ENCODE measurements at places on chromosomes 4 and X. TPM values are rescaled to one million over a fixed set of nuclear protein-coding genes. Genes with fewer than 3 reads are reported as not detected.

DNA sequence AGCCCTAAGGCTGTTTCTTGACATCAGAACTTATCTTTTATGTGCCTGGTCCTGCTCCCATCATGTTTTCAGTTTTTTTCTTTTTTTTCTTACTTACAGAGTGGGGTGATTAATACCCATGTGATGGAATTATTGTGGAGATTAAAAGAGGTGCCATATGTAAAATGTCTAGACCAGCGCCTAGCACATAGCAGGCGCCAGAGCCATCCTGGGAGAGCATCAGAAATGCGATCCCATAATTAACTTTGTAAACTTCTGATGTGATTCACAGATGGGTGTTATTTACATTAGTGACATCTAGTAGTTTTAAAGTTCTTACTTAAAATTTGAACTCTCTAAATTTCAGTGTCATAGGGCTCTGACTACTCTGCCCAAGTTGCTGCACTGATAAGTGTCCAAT is 66.2 kb upstream of the PGRMC2 start:
- DNase-seq, result no peak

The TMEM154 gene
- total RNA-seq, result 1.3 TPM

The TFDP3 gene
- not detected for total RNA-seq

GRCh38 chr4:69860521-69861298 is 765 bp upstream of the SULT1E1 start:
- DNase-seq, result no peak

DNA sequence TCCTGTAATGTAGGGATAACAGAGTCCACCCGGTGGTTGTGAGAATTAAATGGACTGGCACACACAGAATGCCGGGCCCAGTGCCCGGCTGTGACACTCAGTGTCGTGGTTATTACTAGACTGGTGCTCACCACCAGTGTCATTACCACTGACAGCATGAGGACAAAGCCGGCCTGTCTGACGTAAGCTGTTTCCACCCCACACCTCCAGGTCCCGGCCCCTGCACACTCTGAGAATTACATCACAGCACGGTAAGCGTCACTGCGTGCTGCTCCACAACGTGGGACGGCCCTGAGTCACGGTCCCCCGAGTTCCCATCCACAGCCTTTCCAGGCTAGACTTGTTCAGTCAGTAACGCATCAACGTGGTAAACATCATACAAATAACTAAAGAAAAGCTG is 22.9 kb downstream of the FAT1 start:
- no peak for DNase-seq

The UGT2B7 gene
- total RNA-seq, result 0.33 TPM

DNA sequence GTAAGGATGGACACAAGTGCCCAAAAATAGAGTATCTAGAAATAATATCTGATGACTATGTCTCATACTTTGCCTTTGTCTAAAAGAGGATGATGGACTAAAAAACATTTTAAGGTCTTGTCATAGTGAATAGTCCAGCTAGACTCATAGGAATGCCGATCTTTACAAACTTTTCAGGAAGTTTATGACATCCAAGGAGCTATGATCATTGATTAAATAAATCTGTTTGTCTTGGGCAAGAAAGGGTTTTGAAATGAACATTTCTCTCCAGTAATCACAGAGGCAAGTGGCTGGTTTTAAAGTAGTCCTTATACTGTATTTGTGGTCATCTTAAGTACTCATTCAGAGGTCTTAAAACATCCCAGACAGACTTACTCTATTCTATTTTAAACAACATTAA is 109.8 kb downstream of the MAPK10 start:
- no peak for DNase-seq

The P2RY10 gene
- total RNA-seq, result 0.80 TPM

The MXRA5 gene
- total RNA-seq, result 2.9 TPM

The DGKK gene
- not detected for total RNA-seq

DNA sequence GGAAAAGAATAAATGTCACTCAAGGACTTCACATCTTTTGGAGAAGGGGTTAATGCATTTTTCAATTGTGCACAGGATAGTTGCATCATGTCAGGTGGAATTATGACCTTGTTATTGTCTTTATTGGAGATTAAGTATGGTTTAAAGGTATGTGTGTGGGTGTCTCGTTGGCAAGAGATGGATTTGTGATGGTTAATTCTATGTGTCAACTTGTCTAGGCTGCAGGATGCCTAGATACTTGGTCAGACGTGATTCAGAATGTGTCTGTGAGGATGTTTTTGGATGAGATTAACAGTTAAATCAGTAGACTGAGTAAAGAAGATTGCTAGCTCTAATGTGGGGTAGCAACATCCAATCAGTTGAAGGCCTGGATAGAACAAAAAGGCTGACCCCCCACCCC is 42.2 kb upstream of the HSD17B10 start:
- no peak for DNase-seq

GRCh38 chr4:183141997-183142396 is 42.9 kb downstream of the WWC2 start:
- no peak for DNase-seq

GRCh38 chr4:123739806-123740205 is 343.2 kb downstream of the SPRY1 start:
- DNase-seq, result no peak

DNA sequence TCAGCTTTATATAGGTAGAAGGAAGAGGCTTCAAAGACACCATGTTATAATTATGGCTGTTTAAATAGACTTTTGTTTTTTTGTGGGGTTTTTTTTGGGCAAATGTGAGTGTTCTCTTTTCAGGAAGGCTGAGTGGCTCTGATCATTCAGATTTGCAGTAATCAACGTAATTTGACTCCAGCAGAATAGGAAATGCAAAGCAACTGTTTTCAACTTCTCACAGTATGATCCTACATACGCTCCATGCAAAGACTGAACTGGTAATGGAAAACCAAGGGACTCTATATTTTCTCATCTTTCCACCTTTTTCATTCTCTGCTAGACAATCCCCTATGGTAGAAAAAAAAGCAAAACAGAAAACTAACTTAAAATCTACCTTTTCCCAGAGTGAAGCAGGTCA is 10.8 kb downstream of the ADH1B start:
- DNase-seq, result no peak

DNA sequence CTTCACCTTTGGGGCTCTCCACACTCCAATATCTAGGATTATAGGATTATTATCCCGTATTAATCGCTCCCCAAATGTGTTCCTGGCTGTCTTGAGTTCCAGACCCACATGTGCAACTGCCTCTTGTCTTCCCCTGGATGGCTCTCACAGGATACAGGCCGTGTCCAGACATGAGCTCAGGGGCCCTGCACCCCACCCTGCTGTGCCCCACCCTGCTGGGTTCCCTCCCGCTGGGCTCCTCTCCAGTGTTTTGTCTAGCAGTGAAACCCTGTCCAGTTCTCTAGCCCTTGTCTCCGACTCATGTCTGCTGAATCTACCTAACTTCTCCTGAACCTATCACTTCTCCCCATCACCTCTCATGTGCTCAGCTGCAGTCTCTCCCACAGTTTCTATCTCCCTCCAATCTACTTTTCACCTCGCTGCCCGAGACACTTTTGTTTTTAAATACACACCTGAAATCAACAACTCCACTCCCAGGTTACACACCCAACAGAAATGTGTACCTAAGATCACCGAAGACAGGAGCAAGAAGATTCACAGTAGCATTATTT is 2.0 kb downstream of the RNF212 start:
- no peak for DNase-seq

DNA sequence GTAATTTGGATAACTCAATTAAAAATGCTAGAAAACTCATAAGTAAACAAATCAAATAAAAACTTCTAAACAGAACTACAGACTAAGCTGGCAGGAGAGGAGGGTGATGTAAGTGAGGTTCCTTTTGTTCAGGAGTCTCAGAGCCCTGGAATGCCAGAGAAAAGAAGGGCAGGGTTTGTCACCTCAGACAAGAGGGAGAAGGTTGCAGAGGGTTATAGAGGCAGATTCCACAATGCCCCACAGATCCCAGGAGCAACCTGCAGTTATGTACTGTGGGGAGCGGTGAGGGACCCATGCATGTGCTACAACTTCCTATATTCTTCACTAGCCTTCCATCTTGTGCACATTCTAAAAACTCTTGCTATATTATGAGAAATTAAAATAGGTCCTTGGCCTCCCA is 129.7 kb downstream of the CFAP299 start:
- no peak for DNase-seq

DNA sequence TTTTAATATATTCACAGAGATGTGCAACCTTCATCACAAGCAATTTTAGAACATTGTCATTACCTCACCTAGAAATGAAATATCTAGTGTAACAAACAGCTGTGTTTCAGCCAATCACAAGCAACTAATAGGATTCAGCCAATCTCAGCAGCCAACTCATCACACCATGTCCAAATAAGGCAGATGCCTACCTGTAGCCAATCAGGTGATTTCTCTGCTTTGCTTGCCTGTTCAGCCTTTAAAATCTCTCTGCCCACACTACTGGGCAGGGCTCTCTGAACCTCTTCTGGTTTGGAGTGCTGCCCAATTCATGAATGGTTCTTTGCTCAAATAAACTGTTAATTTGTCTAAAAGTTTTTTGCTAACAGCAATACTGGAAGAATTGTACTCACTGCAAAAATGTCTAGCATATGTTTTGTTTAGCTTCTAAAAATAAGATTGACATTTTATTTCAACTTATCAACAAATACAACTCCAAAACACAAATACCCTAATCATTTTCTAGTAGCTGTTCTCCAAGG is 52.4 kb upstream of the IGFBP7 start:
- DNase-seq, result no peak

The WDR1 gene
- total RNA-seq, result 93.9 TPM

DNA sequence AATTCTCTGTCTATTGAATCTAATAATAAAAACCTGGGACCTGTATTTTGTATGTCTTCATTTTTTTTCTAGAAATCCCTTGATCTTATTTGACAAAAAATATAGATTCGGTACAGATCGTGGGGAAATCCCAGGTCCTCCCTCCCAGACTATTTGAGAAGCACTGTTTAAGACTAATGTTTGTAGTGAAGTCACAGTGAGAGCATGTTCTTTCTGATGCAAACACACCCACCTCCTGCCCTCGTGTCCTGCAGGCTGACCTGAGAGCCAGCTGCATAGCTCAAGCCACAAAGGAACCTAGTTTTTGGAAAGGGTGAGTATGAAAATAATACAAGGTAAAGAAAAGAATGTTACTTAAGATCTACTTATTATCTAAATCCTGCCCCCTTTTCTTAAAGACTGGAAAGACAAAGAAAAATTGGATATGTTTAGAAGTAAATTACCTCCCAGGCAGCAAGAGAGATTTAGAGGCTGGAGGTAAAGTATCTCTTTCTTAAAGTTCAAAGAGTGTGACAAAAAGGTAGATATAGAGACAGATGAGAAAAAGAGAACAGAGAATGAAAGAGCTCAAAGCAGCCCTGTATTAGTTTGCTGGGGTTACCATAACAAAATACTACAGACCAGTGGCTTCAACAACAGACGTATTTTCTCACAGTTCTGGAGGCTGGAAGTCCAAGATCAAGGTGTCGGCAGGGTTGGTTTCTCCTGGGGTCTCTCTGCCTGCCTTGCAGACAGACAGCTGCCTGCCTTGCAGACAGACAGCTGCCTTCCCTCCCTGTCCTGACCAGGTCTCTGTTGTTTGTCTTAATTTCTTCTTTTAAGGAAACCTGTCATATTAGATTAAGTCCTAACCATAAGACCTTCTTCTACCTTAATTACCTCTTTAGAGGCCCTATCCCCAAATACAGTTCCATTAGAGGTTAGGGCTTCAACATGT is 20.4 kb upstream of the DCTD start:
- no peak for DNase-seq

- no peak for DNase-seq
These were observed 32.3 kb downstream of the USP53 start for GRCh38 chr4:119244832-119245231.

DNA sequence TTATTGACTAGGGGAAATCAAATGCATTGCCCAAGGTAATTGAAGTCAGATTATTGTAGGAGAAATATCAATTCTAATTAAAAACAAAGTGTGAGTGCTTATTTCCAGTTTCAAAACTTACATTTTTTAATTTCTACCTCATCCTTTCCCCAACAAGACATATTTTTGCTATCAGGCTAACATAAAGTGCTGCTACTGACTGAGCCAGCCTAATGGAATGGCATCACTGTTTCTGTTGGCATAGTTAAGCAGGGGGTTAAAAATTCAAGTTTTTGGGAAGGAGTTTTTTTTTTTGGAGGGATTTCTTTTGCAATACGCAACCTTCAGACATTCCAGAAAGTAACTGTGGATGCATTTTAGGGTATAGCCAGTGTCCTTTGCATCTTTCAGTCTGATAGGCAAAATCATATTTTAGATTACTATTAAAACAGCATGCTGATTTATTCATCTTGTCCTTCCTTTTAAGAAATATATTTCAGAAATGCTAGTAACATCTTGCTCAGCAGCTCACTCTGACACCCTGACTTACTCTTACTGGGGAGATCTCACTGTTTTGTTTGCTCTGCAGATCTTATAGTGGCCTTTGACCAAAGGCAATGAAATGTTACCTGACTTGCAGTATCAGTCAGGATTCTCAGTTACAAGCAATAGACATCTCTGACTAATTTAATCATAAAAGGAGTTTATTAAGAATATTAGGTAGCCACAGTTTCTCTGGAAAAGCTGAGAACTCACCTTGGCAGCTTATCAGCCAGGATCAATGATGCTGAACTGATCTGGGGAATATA is 24.4 kb downstream of the GAB1 start:
- no peak for DNase-seq

DNA sequence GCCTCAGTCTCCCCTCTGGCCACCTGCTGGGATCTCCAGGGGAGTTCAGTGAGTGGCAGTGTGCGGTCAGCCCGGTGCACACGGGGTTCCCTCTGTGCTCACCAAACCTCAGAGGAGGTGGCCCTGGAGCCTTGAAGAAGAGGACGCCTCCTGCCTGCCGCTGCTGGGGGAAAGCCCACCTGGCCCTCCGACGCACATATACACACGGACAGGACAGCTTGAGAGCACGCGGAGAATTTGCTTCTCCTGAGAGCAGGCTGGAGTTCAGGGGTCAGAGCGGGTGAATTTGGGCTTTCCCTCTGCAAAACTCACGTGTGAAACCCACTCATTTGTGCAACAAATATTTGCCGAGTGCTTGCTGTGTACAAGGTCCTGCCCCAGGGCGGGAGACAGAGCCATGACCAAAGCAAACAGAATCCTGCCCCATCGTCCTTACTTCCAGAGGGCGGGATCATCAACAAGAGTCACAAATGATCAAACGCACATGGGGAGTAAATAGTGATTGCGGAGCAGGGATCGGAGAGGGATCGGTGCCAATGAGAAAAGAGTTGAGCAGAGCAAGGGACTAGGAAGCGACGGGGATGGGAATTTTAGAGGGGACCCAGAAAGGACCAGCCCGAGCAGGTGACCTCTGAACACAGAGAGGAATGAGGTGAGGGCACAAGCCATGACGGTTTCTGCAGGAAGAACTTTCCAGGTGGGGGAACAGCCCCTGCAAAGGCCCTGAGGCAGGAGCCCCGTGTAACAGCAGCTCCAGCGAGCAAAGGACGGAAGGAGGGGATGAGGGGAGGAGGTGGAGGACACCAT is 17.6 kb downstream of the BLOC1S4 start:
- DNase-seq, result no peak

DNA sequence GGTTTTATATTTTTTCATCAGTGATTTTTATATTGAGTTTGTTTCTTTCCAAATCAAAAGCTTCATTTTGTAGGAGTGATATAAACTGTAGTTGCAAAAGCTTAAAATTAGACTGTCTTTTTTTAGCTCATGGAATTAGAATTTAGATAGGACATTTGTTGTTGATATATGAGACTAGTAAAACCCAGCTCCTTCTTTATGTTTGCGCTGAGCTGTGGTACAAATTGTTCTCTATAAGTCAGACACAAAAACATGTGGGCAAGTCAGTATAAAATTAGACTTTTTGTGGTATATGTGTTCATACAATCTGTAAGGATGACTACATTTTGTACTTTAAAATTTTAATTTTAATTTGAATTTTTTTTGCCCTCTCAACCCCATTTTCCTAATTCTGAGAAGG is 18.3 kb downstream of the FHIP1A start:
- no peak for DNase-seq

GRCh38 chr4:16126714-16127113 is 42.9 kb upstream of the PROM1 start:
- no peak for DNase-seq

Measured in breast epithelium (tissue), 4 donors.